ENCODE measurements at places on chromosomes 12 and 14.
A peak's percentile ranks its signal among the peaks of the same experiment; 100 is the strongest.

GRCh38 chr12:24378548-24379407 is 429.3 kb upstream of the SOX5 start:
- no peak for DNase-seq

- DNase-seq, result no peak
These were observed 91.1 kb downstream of the FBXL14 start for GRCh38 chr12:1503281-1503711.

DNA sequence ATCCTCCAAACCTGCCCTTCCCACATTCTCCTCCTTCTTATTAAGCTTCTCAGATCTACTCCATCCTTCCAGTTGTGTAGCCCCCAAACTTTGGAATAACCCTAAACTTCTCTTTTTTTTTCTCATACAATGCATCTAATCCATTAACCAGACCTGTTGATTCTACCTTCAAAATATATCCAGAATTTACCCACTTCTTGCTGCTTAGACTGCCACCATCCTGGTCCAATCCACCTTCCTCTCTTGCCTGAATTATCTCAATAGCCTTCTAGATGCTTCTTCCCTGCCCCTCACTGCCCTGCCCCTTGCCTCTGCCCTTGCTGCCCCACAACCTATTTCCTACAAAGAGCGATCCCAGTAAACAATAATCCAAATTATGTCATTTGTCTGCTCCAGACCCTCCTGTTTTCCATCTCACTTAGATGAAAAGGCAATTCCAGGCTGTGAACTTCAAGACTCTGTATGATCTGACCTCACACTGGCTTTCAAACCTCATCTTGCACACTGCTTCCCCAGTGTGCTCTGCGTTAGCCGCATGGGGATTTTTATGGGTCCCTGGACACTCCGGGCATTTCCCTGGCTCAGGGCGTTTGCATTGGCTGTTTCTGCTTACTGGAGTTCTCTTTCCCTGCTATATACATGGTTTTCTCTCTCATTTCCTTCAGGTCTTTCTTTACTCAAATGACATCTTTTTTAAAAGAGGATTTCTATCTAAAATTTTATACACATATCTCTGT is 42.6 kb upstream of the HIF1A start:
- DNase-seq, result no peak

- DNase-seq, result no peak
These were observed 982.0 kb upstream of the TMEM132C start for GRCh38 chr12:127284870-127285431.

GRCh38 chr12:20807192-20808080 is 3.1 kb upstream of the SLCO1B3 start:
- no peak for DNase-seq

- DNase-seq, result peak; percentile 31
These were observed at the start of gene LRRK2 for GRCh38 chr12:40224439-40225291. Gene LRRK2 (plus strand): TSS chr12:40224997. CDS start chr12:40225132, 135 bp downstream.

GRCh38 chr12:104219361-104219892 is 3.8 kb downstream of the TXNRD1 start:
- DNase-seq, result peak; percentile 71

DNA sequence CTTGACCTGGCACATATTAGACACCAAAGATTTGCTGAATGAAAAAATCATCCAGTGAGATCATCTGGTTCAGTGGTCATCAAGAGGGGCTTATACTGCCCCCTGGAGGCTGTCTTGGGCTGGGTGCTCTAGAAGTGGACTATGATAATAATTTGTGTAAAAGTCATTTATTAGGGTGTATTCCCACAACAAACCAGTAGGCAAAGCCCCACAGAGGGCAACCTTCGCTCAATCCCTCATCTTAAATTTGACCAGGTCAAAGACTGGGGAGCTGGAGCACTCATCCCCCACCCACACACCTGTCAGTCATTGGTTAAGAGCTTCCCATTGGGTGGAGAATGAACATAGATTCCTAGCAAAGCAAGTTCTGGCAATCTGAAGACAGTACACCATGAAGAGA is 20.0 kb upstream of the FICD start:
- DNase-seq, result peak; percentile 61

- DNase-seq, result no peak
These were observed 7.4 kb upstream of the TEX22 start for GRCh38 chr14:105390849-105391500.

DNA sequence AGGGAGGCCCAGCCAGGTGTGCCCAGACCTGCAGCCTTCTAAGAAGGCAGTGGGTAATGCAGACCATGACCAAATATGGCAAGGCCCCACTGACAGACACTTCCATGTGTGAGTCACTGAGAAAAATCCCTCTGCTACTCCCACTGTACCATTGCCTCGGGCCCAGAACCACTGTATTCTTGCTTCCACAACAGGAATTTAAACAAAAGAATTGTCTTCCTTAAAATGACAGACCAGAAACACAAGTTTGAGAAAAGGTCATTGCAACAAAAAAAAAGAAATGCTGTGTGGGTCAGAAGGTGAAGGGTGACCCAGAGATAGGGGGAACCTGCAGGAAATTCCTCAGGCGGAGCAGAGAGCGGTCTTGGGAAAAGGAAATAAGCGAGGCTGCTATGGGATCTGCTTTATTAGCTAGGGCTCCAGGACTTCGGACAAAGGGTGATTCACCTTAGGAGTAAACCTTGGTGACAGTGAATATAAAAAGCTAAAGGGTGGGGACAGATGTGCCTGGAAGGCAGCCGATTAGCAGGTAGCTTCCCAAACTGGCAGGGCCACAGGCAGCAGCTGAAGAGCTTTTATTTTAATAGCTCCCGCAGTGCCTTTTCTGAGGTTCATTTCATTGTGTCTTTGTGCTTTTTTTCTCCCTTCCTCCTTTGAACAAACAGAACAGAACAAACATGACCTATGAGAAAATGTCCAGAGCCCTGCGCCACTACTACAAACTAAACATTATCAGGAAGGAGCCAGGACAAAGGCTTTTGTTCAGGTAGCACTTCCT is 185.3 kb upstream of the BCL2L14 start:
- DNase-seq, result no peak

- no peak for DNase-seq
These were observed 543.5 kb downstream of the ETNK1 start for GRCh38 chr12:23168459-23168858.

DNA sequence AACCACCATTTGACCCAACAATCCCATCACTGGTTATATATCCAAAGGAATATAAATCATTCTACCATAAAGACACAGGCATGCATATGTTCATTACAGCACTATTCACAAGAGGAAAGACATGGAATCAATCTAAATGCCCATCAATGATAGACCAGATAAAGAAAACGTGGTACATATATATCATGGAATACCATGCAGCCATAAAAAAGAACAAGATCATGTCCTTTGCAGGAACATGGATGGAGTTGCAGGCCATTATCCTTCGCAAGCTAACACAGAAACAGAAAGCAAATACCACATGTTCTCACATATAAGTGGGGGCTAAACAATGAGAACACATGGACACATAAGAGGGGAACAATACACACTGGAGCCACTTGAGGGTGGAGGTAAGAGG is 15.7 kb downstream of the CAPRIN2 start:
- DNase-seq, result no peak

DNA sequence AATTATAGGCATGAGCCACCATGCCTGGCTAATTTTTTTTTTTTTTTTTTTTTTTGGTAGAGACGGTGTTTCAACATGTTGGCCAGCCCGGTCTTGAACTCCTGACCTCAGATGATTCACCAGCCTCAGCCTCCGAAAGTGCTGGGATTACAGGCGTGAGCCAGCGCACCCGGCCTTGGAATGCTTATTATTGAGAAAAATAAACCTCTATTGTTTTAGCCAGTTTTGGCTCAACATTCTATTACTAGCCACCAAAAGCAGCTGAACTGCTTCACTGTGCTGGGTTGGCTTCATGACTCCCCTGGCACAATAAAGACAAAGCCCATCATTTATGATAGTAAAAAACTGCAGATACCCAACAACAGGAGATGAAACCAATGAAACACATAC is 93.5 kb upstream of the CEP83 start:
- no peak for DNase-seq

GRCh38 chr12:1728824-1729223 is 38.0 kb downstream of the ADIPOR2 start:
- DNase-seq, result no peak

DNA sequence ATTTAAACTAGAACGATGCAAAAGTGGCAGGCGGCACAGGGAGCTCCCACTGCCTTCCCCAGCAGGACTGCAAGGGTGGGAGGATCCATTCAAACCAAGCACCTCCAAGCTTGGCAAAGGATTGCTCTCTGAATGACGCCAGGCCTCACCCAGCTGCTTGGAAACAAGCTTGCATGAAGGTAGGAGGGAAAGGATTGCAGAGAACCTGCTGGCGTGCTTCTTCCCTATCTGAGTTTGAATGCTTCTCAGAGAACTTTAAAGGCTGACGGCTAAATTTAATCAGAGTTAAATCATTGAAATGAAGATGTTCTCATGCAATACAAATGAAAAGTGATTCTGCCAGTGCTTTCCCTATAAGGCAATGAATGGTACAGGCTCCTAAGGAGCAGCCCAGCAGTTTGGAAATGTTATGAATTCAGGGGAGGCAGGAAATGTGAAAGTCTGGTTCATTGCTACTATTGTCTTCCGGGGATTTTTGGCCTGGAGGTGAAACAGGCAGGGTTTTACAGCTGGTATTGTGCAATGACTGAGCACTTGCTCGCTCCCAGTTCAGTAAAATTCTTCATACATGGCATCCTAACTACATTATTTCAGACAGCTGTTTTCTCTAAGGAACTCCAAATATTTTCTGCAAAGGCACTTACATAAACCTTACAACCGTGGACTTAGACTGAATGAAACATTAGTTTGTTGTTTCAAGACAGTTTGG is 31.9 kb upstream of the DUSP6 start:
- DNase-seq, result no peak

GRCh38 chr12:3207175-3207574 is 130.0 kb downstream of the TSPAN9 start:
- no peak for DNase-seq

DNA sequence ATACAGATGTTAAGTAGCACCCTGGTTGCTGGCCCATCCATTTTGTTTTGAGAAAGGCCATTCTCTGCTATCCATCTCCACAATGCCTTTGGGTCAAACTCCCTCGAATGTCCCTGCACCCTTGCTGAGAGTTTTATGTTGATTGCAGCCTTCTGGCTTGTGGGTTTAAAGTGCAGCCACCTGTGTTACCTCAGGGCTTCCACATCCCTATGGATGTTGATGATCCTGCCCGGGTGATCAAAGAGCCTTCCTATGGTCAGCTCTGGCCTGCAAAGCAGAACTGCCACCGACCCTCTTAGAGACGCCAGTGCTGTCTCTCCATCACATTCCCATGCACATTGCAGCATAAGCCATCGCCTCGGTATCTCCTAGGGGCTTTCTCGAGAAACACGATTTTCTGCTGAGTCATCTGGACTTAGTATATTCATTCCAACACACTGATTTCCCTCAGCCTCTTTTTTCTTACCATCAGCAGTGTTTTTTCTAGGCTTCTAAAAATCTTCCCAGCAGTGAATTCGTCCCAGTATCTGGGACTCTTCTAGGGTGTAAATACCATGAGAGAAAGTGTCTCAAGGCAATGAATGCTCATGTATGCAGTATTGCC is 585.7 kb upstream of the TMEM132C start:
- DNase-seq, result no peak

GRCh38 chr12:78385541-78385940 is 479.0 kb upstream of the SYT1 start:
- no peak for DNase-seq

GRCh38 chr12:4813741-4814140 is 93.5 kb downstream of the GALNT8 start:
- DNase-seq, result no peak

GRCh38 chr12:122336015-122336946 is 70.0 kb upstream of the VPS33A start:
- peak; percentile 83 for DNase-seq

DNA sequence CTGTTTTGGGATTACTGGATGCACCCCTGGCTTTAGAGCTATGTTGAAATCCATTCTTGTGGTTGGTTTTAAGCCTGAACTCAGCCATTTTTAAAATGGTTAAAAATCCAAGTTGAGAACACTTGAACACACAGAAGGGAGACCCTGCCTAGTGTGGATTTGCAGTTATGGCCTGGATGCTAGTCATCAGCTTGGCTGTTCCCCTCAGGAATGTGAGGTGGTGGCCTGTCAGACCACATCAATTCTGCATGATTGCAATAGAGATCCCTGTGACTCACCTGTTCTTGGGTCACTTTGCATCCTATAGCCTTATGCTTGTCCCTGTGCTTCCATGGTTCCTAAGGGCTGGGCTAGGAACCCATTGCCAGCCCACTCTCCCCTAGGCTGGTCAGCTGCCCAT is 454.1 kb downstream of the ATP23 start:
- no peak for DNase-seq

GRCh38 chr14:77024171-77024691 is 4.3 kb downstream of the IRF2BPL start:
- DNase-seq, result no peak

DNA sequence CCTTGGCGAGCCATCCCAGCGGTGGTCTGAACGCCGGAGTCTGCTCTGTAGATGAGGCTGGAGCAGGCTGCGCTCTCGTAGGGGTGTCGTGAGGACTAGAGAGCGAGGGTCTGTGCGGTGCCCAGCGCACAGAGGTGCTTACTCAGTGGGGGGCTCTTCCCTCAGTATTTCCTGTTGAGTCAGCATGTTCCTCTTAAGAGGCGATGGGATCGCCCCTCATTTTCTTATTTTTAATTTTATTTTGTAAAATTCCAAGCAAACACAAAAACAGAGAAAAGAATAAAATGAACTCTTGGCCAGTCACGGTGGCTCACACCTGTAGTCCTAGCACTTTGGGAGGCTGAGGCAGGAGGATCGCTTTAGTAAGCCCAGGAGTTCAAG is 40.8 kb upstream of the BCL7A start:
- no peak for DNase-seq

GRCh38 chr14:26595926-26596542 is 1.8 kb downstream of the NOVA1 start:
- no peak for DNase-seq

- peak; percentile 61 for DNase-seq
These were observed 1.1 kb downstream of the DIP2B start for GRCh38 chr12:50505675-50506530.

DNA sequence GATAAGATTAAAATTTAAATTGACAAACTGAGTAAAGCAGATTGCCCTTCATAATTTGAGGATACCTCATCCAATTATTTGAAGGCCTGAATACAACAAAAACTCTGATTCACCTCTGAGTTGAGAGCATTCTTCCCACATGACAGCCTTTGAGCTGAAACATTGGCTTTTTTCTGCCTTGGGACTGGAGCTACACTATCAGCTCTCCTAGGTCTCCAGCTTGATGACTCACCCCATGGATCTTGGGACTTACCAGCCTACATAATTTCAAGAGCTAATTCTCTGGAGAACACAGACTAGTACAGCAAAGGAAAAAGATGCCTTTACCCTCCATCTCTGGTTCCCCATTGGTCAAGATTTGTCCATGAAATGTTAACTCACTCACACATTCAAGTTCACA is 555.1 kb downstream of the FOXG1 start:
- no peak for DNase-seq

- DNase-seq, result no peak
These were observed 99.6 kb downstream of the LMO3 start for GRCh38 chr12:16506394-16506793.

- no peak for DNase-seq
These were observed 752 bp downstream of the DACT1 start for GRCh38 chr14:58638231-58639197.

GRCh38 chr12:121184984-121185889 is 24.7 kb upstream of the P2RX4 start:
- no peak for DNase-seq
